ENCODE measurements at places on chromosomes 5 and 9.

GRCh38 chr9:124239249-124240073, 18.3 kb upstream of the NEK6 start:
- DNase-seq, result no peak

GRCh38 chr5:173890195-173890991, 2.2 kb downstream of the CPEB4 start:
- no peak for DNase-seq

- DNase-seq, result no peak
Observed at GRCh38 chr5:168810641-168811040, 231.5 kb upstream of the PANK3 start.

DNA sequence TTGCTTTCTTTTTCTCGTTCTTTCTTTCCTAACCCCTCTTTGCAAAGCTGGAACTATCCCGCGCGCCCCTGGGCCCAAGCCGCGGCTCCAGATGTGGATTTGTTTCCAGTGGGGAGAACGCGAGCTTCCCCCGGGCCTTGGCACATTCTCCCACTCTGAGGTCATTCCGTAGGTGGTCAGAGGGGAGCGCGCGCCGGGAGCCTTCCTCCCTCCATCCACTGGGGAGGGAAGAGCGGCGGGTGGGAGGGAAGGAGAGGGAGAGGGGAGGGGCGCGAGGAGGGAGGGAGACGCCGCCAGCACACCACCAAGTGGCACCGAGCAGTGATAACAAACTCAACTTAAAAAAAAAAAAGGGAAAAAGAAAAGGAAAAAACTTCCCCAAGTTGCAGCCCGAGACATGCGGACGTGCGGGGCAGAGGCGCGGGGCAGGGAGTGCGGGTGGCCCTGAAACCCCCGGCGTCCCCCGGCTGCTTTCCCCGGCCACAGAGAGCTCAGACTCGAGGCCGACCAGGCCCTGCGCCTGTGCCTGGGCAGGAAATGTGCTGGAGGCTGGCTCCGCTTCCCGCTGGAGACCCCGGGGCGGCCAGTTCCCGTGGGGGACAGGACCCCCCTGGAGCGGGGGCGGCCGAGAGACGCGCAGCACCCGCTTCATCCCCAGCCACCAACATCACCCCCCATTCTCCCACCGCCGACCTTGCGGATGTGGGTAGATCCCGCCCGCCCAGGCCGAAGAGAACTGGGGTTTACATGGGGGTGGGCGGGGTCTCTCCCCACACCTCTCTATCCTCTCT, 3.1 kb downstream of the IER5L start:
- DNase-seq, result no peak

- DNase-seq, result no peak
Observed at GRCh38 chr9:75880618-75881017, 9.9 kb upstream of the PCSK5 start.

DNA sequence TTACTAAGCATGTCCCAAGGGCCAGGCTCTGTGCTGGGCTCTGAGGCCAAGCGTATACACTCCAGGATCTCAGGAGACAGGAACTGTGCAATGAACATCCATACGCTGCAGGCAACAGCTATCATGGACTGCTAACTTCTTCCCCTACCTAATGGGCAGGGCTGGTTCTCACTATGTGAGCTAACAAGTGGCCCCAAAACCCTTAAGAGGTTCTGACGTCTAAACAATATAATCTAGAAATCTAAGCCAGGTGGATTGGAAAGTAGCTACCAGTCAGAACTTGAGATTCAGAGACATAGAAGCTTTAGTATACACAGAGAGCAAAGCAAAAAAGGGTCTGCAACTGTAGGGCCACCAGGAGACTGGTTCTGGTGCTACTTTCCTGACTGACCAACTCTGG, 27.6 kb downstream of the ABCA1 start:
- DNase-seq, result no peak

DNA sequence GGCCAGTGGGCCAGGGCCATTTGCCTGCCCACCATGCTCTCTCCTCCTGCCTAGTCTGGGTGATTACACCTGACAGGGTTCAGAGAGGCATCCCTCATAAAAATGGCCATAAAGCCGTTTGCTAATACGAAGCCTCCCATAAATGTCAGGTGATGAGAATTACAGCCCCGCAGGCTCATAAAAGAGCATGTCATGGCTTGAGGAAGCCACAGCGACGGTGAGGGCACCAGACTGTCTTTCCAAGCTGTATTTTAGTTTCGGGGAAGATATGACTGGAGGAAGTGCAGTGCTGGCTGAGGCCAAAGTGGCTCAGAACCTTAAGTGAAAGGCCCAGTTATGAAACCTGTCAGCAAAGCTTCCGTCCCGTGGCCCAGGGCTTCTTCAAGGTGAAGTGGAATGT, 18.5 kb upstream of the TCERG1 start:
- DNase-seq, result no peak

- no peak for DNase-seq
Observed at GRCh38 chr5:71922584-71923106, 184.6 kb upstream of the MAP1B start.

- DNase-seq, result no peak
Observed at GRCh38 chr9:37966412-37967013, 62.6 kb upstream of the SLC25A51 start.

- DNase-seq, result no peak
Observed at GRCh38 chr9:114384341-114384740, 3.4 kb downstream of the AKNA start.

GRCh38 chr9:13443346-13444244, 164.1 kb upstream of the MPDZ start:
- DNase-seq, result no peak

DNA sequence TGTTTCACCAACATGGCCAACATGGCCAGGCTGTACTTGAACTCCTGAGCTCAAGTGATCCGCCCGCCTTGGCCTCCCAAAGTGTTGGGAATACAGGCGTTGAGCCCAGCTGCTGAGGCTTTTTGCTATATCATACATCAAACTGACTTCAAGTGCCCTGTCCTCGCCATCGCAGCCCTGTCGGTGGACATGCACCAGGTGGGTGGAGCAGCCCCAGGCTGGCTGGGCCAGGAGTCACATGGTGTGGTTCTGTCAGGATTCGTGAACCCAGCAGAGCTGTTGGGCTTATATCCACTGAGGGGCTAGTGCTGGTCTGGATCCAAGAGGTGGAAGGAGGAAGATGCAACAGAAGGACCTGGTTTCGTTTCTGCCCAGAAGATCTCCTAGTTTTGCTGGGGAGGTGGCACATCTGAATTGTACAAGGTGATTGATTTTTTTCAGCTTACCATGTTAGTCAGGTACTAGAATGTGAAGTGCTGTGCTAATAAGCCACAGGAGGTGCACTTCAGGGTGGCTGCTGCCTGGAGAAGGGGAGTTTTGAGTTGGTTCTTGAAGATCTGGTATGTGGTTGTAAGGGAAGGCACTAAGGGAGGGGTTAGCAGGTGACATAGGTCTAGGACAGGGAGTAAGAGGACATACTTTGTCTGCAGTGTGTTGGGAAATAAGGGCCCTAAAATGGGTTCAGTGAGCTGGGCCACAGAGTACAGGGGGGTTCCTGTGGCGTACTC, 16.1 kb downstream of the PCBD2 start:
- DNase-seq, result no peak

- no peak for DNase-seq
Observed at GRCh38 chr5:78689540-78690252, 41.1 kb upstream of the LHFPL2 start.

DNA sequence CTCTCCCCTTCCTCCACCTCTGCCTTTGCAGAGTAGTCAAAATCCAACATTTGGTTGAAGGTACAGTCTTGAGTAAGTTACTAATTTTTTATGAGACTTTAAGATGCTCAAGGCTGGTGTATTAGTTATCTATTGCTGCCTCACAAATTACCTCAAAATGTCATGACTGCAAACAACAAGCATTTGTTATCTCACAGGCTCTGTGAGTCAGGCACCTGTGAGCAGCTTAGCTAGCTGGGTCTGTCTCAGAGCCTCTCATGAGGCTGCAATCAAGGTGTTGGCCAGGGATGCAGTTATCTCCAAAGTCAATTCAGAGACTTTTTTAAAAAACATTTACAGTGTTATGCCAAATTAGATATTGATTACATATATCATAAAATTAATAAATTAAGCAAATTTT, 371.3 kb upstream of the RGMB start:
- DNase-seq, result no peak

GRCh38 chr9:84694248-84694647, 24.7 kb downstream of the NTRK2 start:
- DNase-seq, result no peak

GRCh38 chr5:87361031-87361445, 51.7 kb downstream of the CCNH start:
- no peak for DNase-seq

GRCh38 chr9:29714860-29715259, 2141.6 kb upstream of the C9orf72 start:
- DNase-seq, result no peak

DNA sequence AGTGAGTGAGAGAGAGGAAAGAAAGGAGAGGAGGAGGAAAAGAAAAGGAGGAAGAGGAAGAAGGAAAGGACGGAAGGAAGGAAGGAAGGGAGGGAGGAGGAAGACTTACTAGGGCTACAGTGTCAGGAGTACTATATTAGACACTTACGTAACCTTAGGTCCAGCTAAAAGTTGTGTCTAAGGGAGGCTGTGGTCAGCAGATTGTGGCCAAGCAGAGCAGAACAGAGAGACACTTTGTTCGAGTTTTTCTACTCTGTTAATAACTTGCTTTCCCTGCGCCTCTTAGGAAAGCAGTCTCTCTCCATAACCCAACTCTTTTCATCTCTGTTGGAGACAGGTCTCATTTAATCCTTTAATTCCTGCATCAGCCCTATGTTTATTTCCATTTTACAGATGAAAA, 138.9 kb downstream of the KCNN2 start:
- DNase-seq, result no peak

GRCh38 chr9:115115924-115116323, 2.0 kb downstream of the TNC start:
- no peak for DNase-seq

GRCh38 chr5:41908374-41909079, 4.4 kb downstream of the RIMOC1 start:
- no peak for DNase-seq

GRCh38 chr9:68678430-68678829, 26.6 kb upstream of the PIP5K1B start:
- DNase-seq, result no peak

DNA sequence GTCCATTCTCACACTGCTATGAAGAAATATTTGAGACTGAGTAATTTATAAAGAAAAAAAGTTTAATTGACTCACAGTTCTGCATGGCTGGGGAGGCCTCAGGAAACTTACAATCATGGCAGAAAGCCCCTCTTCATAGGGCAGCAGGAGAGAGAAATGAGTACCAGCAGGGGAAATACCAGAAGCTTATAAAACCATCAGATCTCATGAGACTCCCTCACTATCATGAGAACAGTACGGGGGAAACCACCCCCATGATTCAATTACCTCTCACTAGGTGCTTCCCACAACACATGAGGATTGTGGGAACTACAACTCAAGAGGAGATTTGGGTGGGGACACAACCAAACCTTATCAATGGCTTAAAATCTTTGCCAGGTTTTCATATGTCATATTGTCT, 20.3 kb upstream of the TENT4A start:
- DNase-seq, result no peak

GRCh38 chr5:134506054-134507039, 19.1 kb upstream of the JADE2 start:
- DNase-seq, result no peak

GRCh38 chr9:115615821-115616665, 498.1 kb upstream of the TNC start:
- DNase-seq, result no peak

DNA sequence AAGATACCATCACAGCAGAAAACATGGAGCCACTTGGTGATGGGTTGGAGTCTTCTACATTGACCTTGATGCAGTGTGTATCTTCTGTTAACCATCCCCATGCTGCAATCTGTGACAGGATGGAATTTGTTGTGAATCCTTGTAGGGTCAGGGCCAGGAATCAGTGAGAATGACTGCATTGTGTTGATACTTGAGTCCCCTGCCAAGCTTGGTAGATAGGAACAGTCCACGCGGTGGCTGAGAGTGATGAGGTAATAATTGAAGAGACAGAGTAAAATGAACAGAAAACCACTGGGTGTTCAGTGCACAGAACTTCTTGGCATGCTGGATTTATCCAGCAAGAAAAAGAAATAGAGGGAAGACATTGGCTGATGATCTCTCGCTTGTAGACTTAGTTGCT, 217.5 kb downstream of the MAN2A1 start:
- DNase-seq, result no peak

DNA sequence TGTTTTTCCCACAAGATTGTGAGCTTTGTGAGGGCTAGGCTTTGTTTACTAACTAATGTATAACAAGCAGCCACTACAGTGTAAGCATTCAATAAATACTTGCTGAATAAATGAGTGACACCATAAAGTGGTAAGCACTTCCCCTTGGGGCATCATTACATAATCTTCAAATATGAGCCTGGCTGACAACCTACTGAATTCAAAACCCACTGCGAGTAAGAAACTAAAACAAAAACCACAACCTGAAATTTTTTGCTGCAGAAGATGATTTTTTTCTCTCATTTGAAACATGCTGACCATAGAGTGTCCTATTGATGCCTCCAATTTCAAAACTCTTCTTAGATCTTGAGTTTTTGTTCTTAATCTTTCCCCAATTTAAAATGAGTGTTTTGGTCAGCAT, 331.3 kb upstream of the CCNG1 start:
- no peak for DNase-seq

DNA sequence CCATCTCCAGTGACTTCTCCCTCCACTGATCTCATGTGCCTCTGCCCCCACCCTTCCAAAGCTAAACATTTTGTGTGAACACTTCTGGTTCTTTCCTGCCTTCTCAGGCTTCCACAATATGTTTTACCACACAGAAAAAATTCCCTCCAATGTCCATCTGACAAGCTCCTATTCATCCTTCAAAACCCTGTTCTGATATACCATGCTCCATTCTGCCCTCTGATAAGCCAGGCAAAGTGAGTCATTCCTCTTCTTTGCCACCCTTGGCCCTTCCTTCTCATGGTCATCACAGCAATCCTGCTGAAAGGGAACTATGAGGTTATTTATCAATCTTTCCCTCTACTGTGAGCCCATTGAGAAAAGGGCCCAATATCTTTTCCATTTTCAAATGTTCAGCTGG, 97.6 kb downstream of the BARX1 start:
- no peak for DNase-seq

DNA sequence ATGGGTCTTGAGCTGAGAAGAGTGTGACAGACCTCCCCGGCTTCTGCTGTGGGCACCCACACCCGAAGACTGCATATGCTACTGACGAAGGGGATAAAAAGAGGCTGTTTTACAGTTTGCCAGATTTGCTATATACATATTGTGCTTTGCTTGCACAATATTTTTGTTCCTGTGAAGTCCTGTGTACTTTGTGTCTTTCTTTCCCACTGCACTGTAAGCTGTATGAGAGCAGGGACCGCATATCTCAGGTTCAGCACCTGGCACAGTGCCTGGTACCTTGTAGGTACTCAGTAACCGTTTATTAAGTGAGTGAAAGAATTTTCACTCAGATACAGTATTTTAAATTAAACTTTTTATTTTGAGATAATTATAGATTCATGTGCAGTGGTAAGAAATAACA, 8.2 kb upstream of the GARNL3 start:
- DNase-seq, result no peak

DNA sequence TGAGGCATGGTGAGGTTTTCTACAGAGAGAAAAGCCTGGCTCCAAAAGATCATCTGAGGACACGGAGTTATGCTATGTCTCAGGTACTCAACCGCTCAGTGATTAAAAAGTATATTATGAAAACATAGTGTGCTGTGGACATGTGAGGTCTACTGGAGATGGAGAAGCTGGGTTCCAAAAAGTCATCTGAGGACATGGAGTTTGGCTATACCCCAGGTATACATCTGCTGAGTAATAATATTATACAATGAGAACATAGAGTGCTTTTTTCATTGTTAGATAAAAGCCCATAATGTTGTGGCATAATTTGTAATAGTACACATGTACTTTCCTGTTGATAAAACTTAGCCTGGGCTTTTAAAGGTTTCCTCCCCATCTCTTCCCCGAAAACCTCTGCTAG, 70.7 kb upstream of the SHISAL2B start:
- no peak for DNase-seq

Measured in CD4-positive, alpha-beta T cell treated with Interleukin-15 for 4 hours (primary cell).